ENCODE measurements at places on chromosomes 11 and 22.

GRCh38 chr11:61791737-61792309, 576 bp downstream of the TMEM258 start:
- DNase-seq = peak; percentile 81

- DNase-seq = no peak
Measured at GRCh38 chr11:17313349-17314231, 37.1 kb downstream of the NUCB2 start.

DNA sequence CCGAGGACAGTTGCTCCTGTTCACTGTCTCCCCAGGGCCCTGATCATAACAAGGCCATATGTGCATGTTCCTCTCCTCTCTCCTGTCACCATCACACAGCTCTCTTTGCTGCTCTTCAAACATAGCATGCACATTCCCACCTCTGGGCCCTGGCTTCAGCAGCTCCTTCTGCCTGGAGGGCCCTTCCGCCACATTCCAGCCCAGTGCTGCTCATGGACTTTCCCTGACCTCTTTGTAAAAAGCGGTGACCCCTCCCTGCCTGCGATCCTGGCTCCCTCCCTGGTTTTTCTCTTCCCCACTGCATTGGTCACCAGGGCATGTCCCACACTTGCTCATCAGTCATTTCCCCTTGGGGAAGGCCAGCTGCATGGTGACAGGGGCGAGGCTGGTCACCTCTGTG, 98.2 kb downstream of the MYO18B start:
- no peak for DNase-seq

DNA sequence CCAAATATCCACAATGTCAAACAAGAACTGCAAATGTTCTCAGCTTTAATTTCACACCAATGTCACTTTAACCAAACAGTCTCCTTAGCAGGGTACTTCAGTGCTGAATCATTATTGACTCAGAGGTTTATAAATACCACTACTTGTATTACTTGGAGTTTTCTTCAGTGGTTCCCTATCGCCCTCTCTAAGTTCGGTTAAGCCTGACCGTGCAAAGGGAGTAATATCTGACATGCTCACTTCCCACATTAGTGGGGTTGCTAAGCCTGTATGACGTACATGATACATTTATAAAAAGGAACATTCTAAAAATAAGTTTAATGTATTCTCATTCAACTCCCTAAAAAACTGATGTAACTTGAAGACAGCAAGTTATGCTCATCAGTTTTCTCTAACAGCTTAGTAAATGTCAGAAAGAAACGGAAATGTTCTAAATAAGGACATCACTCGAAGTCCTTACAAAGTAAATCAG, 93.1 kb upstream of the ZC3H12C start:
- DNase-seq = no peak

DNA sequence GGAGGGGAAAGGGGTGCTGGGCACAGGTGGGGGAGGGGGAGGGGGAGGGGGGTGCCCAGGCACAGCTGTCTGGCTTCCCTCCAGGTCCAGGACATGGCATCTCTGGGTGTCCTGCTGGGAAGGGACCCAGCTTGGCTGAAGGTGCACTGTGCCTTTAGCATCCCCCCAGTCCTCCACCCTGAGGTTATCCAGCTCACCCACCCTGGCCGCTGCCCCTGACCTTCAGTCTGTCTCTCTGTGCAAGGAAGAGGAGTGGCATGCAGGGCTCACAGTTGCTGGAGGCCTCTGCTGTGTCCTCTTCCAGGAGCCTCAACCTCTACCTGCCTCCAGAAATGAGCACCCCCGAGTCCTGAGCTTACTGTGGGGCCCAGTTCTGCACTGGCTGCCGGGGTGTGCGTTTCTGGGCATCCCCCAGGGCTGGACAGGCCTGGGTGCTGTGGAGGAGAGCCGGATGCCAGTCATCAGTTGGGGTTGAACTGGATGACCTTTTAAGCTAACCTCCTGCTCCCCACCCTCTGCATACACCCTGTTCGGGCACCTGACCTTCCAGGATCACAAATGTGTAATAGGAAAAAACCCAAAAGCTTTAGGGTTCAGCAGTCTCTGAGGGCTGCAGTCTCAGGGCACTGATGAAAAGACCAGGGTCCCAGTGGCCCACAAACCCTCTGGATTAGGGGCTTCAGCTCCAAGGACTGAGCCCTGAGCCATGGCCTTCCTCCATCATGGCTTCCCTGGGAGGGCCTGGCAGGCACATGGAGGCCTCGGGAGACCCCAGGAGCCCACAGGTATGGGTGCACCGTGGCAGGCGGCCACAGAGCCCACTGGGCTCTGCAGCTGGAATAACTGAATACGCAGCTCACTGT, 9.6 kb upstream of the CTSD start:
- peak; percentile 23 for DNase-seq

- DNase-seq = peak; percentile 70
Measured at GRCh38 chr11:554428-555226, 5.9 kb downstream of the LMNTD2 start.

DNA sequence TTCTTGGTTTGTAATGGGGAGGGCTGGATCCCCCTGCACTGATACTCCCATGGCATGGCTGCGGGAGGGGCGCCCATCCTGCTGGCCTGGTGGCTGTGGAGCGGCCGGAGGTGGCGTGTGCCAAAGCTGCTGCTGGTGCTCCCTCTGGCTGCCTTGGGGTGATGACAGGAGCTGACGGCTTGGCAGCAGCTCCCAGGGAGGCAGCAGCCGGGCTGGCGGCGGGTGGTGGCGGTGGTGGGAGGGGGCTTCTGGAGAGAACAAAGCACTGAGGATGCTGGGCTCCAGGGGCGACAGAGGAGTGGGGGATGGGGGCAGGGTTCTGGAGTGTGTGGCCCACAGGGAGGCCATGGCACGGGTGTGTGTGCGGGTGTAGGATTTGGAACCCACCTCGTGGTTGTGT, 11.4 kb upstream of the MPPED1 start:
- no peak for DNase-seq

Data from head of caudate nucleus (tissue), 42 donors.